ENCODE measurements at places on chromosomes 11 and 22. TPM values are rescaled to one million over a fixed set of nuclear protein-coding genes. Genes with fewer than 3 reads are reported as not detected.
A peak's percentile ranks its signal among the peaks of the same experiment; 100 is the strongest.

Gene TRPC6
- 0.09 TPM for total RNA-seq

DNA sequence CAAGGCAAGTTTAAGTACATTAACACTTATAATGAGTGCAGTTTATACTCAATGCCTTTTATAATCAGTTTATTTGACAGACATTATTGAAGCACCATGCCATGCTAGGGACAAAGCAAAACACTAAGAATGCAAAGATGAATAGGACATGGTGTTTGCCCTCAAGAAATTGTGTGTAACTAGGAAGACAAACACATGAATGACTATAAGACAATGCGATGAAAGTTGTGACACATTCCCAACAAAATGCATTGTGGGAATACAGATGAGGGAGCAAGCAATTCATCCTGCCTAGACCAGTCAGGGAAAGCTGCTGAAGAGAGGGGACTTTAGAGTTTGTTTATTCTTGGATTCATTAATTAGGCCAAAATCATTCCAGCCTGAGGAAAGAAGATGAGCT, 133.8 kb upstream of the TRPC6 start:
- DNase-seq = no peak

DNA sequence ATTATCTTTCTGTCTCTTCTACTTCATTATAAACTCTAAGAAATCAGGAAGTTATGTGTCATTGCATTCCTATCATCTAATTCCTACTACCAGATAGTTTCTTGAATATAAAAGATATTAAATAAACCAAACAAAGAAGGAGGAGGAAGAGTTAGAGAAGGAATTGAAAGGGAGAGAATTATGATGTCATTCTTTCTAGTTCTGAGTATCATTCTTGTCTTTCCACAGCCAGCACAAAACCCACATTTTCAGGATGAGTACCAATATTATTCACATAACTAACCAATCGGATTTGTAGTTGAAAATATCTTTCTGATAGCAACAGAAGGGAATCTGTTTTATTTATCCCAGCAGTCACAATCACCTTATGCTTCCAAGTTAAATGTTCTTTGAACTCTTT, 13.3 kb downstream of the MS4A13 start:
- DNase-seq = no peak

DNA sequence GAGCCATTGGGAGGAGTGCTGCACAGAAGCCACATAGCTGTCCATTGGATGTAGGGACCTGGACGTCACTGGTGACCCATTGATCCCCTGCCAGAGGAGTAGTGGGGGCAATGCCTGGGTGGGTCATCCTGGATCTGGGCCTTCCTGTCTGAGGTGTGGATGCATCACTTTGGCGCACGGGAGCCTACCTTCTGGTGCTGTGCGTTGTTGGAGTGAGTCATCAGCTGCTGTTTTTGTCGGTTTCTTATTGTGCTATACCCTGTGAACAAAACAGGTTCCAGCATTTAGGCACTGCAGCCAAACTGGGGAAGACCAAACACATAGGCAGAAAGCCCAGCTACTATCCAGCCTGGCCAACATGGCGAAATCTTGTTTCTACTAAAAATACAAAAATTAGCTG, 3.2 kb downstream of the TAF6L start:
- no peak for DNase-seq

DNA sequence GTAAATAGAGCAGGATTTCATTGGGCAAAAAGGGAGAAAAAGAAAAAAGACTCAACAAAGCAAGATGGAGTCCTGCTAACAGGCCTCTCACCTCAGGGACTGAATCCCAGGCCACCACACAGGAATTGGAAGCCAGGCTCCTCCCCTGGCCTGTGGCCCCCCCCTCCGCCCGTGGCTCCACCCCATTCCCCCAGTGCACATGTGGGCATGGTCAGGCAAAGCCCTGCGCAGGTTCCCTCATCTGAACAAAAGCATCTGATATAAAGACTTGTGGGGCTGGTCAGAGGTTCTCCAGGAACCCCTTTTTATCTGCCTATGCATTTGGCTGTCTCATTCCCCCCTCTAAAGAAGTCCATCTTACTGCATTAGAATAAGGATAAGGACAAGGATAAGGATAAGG, 46.0 kb upstream of the PAK1 start:
- no peak for DNase-seq

- DNase-seq = no peak
Observed at GRCh38 chr11:120184371-120184945, 26.4 kb upstream of the OAF start.

Gene OVOL1
- 0.12 TPM for total RNA-seq

Gene DDI1
- not detected for total RNA-seq

DNA sequence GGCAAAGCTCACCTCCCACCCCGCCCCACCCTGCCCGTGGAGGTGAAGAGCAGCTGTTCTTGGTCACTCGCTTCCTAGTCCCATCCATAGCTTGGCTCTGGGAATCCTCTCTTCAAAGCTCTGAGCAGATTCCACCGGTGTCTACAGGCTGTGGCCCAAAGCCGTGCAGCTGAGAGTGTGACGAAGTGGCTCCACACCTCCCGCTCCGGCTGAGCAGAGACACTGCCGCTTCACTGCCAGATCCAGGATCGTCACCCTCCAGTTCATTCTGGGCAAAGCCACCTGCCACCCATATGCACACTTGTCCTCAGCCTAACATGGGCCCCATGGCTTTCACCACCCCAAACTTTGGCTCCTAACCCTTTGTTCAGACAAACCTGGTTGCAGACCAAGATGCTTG, 532.9 kb upstream of the B3GAT1 start:
- DNase-seq = no peak

GRCh38 chr22:47206666-47207218, 444.3 kb downstream of the TBC1D22A start:
- no peak for DNase-seq

Gene TSGA10IP
- total RNA-seq = 7.3 TPM

Gene TRIM48
- not detected for total RNA-seq

GRCh38 chr22:46833228-46833627, 70.8 kb downstream of the TBC1D22A start:
- DNase-seq = peak; percentile 67

GRCh38 chr11:295351-296170, 3.8 kb downstream of the IFITM5 start:
- no peak for DNase-seq

DNA sequence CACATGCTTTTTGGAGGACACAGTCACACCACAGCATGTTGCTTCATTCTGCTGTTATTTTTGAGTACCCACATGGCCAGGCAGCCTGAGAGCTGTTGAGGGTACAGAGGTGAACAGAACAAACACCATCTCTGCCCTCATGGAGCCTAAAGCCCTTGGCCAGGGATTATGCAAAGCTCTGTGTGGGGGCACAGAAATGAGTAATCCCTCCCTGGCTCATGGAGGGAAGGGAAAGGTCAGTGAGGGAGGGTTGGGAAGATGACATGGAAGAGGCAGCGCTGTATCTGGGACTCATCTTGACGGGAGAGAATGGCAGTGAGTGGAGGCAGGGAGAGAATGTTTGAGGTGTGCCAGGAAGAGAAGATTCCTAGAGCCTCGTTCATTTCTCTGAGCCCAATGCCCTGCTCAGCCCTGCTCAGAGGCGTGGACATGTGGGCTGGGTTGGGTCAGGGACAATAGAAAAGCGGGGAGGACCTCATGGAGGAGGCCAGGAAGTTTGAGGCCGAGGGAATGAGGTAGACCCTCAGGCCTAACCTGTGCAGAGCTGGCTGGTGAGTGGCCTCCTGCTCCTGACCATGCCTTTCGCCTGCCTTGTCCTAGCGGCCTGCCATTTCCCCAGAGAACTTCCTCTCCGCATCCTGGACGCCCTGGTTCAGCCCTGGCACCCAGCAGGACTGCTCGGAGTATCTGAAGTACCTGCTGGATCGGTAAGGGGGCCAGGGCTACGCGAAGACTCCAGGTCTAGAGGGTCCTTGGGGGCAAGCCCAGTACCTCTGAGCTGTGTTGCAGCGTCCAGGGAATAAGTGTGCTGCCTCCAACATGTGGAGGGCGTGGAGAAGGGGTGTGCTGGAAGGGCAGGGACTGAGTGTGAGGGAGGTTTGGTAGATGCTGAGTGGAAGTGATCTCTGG, 19.8 kb downstream of the USP35 start:
- no peak for DNase-seq

GRCh38 chr11:118911113-118911879, 14.4 kb downstream of the BCL9L start:
- DNase-seq = peak; percentile 55

- DNase-seq = no peak
Observed at GRCh38 chr11:85772695-85773094, 38.2 kb downstream of the SYTL2 start.

- DNase-seq = peak; percentile 94
Observed at GRCh38 chr11:615504-616319, at the start of gene IRF7. TSS of gene IRF7 (minus strand) at chr11:615950. CDS start at chr11:615364, 586 bp downstream.

DNA sequence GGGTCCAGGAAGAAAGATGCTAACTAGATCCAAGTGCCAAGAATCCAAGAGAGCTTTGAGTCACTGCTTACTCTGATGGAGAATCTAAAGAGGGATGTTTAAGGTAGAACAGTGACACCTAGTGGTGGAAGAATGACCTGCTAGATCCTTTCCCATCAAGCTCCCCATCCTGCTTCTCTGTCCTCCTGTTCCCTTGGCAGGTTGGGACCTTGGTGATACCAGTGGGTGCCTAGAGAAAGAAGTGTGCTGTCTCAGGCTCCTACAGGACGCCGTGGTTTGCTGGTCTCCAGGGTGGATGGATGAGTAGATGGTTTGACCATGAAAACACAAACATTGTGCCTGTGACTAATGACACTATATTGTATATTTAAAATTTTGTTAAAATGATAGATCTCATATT, 383.7 kb downstream of the TMEM135 start:
- peak; percentile 79 for DNase-seq

Gene SORL1
- 45.6 TPM for total RNA-seq

Gene MMP8
- total RNA-seq = not detected

Gene GLB1L2
- 2.0 TPM for total RNA-seq

- no peak for DNase-seq
Observed at GRCh38 chr22:46026899-46027210, 49.9 kb upstream of the WNT7B start.

- no peak for DNase-seq
Observed at GRCh38 chr11:75315439-75315805, 36.0 kb downstream of the ARRB1 start.

GRCh38 chr22:19596680-19597398, 72.6 kb upstream of the CLDN5 start:
- no peak for DNase-seq

GRCh38 chr22:50243685-50244419, 971 bp downstream of the TUBGCP6 start:
- DNase-seq = no peak

DNA sequence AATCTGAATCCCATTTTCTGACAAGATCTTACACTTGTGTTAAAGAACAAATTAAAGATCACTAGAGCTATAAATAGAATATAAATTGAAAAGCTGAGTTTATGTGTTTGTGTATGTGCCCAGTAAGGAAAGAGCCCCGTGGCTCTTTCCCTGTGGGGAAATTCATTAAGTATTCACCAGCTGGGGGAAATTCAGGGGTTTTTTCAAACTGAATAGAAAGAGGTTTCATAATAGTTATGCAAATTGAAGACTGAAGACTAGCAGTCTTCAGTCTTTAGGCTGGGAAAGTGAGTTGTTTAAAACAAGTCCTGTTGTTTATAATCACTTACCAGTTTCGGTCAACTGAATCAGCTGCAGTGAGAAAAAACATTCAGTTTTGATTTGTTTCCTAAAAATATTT, 11.3 kb upstream of the MS4A7 start:
- no peak for DNase-seq

Gene STK33
- 56.5 TPM for total RNA-seq

DNA sequence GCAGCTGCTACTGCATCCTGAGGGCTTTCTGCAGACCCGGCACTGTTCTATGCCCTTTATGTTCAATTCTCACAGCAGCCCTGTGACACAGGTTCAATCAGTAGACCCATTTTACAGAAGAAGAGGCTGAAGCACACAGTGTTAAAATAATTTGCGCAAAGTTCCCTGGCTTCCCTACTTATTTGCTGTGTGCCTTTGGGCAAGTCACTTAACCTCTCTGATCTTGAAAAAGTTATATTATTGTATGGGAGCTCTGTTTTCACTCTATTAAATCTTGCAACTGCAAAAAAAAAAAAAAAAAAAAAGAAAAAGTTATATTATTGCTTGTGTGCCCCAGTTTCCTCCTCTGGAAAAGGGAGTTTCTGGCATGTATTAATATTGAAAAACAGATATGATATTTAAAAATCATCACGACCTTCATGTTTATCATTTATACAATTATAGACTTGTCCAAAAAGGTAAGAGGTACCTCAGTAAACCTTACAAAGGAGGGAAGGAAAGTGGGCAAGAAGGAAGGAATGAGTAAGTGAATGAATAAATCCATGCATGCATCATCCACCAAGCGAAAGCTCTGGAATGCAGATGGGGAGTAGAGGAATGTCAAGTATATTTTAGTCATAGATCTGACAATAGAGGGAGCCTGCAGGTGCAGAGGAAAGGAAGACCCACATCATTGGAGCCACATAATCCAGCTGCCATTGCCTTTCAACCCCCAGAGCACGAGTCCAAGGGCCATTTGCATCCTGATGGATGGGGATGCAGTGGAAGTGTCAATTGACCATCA, 21.2 kb upstream of the ISX start:
- DNase-seq = no peak

Gene OR8B8
- total RNA-seq = not detected

- no peak for DNase-seq
Observed at GRCh38 chr11:69106031-69106811, 49.5 kb upstream of the SMIM38 start.

Gene NNMT
- total RNA-seq = 1.7 TPM

Gene WBP2NL
- total RNA-seq = not detected

GRCh38 chr22:19844377-19845053, 10.2 kb downstream of the GNB1L start:
- DNase-seq = no peak

- peak; percentile 91 for DNase-seq
Observed at GRCh38 chr11:849104-849824, 6.6 kb downstream of the TSPAN4 start.

GRCh38 chr11:34604145-34604544, 16.7 kb upstream of the EHF start:
- no peak for DNase-seq

- DNase-seq = no peak
Observed at GRCh38 chr11:64866173-64866491, 12.3 kb downstream of the EHD1 start.

DNA sequence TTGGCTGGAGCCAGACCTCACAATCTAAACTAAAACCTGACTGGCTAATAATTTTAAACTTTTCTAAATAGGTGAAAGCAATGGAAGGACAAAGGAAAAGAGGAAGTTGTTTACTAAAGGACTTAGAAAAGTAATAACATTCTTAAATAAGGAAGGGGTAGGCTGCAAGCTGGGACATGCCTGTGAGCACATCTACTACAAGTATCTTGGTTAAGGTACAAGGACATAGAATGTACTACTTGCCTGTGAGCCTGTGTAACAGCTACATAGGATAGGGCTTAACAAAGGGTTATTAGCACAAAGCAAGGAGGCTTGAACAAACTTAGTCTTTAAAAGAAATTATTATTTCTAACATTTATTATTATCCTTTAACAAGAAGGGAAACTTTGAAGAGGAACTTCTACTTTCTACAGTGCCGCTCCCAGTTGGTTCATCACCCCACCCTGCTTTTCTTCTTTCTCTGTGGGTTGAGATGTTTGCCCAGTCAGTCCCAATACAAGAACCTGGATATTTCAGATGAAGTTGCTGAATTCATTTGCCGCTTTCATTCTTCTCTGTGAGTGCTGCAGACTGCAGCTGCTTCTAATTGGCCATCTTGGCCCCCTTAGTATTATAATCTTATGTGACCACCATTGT, 87.5 kb downstream of the PRMT3 start:
- no peak for DNase-seq
